ENCODE measurements at places on chromosomes 7 and 10.

DNA sequence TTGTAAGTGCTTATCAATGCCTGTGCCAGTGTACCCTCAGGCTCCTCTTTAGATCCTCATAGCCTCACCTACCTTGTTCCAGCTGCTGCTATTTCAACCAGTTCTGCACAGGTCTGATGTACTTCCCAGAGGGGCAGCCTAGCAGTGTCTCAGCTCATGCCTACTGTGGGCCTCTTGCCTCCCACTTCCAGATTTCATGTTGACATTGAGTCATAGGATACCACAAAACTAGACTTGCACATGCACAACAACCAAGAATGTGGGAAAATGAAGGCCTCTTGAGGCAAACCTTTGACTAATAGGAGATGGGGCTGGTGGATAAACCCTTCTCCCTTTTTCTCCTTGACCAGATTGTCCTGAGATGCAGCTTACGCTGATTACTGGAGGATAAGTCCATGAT lies 31.0 kb downstream of the PON3 start:
- no peak for DNase-seq

- no peak for DNase-seq
Measured at GRCh38 chr10:129396021-129396722, 70.9 kb upstream of the MGMT start.

- DNase-seq = no peak
Measured at GRCh38 chr10:74117738-74118137, 32.9 kb downstream of the AP3M1 start.

DNA sequence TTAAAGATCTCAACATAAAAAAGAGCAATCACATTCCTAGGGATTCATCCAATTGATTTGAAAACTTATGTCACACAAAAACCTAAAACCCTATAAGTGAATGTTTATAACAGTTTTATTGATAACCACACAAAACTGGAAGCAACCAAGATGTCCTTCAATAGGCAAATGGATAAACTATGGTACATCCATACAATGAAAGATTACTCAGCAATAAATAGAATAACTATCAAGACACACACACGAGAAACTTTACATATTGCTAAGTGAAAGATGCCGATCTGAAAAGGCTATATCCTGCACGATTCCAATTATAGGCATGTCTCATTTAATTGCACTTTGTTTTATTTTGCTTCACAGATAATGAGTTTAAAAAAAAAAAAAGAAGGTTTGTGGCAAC lies 83.3 kb downstream of the ATE1 start:
- DNase-seq = no peak

DNA sequence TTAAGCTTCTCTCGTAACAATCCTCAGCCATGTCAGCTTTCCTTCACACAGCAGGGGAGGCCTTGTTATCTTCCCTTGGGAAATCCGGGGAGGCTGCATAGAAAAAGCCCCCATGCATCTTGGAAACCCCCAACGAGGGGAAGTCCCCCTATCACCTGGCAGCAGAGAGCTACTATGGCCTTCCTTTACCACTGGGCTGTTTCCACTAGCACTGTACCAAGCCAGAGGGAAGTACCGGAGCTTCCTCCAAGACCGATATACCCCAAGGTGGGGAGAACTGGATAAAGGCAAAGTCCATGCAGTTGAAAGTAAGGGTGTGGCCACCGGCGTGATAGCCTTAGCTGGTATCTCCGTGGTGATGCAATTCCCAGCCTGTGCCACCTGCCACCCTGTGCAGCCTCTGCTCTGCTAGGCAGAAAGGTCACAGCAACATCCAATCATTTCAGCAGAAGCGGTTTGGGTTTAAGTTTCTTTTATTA lies 4.4 kb upstream of the CLIP2 start:
- DNase-seq = no peak

DNA sequence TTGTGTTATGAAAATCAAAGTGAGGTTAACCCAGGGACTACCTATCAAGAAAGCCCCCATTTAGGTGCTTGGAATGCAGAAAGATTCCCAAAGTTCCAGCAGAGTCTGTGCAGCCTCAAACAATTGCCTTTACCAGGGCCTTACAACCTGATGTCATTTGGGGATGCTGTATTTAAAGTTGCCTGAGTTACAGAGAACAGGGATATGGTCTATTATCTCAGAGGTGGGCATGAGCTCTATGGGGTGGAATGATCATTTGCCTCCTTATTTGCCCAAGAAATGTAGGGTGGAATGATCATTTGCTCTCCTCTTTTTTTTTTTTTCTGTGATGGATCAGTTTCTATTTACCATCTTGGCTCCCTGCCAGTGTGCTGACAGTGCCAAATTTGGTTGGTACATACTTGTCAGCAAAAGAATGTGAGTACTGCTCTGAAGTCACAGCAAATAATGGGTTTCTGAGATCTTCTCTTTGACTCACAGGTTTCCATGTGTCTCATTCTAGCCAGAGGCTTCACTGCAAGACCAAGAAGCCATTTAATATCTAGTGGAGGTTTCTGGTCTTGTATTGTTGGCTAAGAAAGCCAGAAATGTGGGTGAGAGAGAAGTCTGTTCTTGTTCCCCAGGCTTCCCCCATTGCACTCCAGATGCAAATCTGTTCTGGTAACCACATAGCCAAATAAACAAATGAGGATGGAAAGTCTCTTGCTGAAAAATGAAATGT lies 45.5 kb upstream of the ZNRF2 start:
- no peak for DNase-seq

DNA sequence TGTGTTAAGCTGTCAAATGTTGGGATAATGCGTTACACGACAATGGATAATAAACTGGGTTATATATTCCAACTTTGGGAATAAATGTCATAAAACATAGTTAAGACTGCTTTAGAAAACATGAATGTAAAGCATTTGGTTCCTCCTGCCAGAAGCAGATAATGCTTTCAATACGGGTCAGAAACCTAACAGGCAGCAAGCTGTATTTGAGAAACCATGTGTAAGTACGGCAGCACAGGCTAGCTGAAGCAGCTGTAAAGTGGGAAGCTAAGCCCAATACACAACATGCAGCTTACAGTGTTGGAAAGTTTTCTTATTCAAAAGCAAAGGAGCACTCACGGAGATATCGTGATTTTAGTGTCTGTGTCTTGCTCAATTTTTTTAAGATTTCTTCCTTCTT lies 46.5 kb downstream of the MALSU1 start:
- DNase-seq = no peak

DNA sequence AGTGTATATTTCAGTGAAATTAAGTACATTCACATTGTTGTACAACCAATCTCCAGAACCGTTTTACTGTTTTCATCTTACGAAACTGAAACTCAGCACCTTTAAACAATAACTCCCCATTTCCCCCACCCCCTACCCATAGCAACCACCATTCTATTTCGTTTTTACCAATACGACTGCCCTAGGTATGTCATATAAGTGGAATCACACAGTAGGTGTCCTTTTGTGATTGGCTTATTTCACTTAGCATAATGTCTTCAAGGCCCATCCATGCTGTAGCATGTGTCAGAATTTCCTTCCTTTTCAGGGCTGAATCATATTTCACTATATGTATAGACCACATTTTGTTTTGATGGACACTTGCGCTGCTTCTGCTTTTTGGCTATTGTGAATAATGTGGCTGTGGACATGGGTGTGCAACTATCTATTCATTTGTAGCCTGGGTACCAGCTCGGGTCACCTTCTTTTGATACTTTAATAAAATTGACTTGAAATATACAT lies 34.3 kb upstream of the DLG5 start:
- DNase-seq = no peak
